ENCODE measurements at places on chromosomes 6 and 20. TPM values are rescaled to one million over a fixed set of nuclear protein-coding genes. Genes with fewer than 3 reads are reported as not detected.

GRCh38 chr20:36744764-36745191, 1.1 kb downstream of the NDRG3 start:
- peak; percentile 60 for DNase-seq

- peak; percentile 73 for DNase-seq
Observed at GRCh38 chr20:47196091-47197081, 160.1 kb downstream of the ZMYND8 start.

Gene ANGPT4
- 0.44 TPM for total RNA-seq

Gene MUCL3
- not detected for total RNA-seq

Gene LINC00237
- not detected for total RNA-seq

DNA sequence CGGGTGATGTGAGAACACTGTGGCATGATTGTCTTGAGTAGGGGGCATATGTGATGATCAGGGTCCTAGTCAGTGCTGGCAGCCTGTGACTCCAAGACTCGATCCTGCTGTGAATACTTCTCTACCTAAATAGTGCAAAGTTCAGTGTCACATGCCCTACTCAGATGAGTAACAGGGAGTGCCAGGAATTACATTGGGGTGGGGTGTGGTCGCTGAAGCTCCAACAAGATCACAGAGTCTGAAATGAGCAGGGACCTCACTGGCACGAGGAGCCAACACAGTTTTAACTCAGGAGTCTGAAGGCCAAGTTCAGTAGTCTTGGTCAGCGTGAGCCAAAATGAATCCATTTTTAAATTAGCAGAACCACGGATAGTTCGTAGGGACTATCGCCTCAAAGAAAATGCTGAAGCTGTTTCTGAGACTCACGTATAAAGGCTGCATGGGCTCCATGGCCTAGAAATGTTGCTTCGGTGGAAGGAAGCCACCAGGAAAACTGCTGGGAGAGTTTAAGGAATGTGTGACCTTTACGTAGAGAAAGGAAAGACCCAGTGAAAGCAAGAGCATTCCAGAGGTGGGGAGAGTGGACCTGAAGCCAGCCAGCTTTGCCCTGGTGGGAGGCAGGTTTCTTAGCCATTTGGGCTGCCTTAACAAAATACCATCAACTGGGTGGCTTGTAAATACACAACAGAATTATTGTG, 72.2 kb downstream of the RPP40 start:
- DNase-seq, result no peak

GRCh38 chr6:71011871-71012371, 55.1 kb upstream of the B3GAT2 start:
- no peak for DNase-seq

DNA sequence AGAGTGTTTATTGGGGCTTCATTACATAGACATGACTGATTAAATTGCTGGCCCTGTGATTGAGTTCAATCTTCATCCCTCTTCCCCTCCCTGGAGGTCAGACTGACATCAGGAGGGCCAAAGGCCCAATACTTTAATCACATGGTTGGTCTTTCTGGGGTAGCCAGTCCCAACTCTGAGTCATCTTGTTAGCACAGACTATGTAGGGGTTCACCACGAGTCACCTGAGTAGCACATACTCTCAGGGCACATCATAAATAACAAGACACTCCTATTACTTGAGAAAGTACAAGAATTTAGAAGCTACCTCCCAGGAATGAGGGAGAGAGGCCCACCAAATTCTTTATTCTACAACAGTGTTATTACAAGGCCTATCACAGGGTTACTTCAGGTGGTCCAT, 11.3 kb downstream of the GINS1 start:
- DNase-seq, result no peak

DNA sequence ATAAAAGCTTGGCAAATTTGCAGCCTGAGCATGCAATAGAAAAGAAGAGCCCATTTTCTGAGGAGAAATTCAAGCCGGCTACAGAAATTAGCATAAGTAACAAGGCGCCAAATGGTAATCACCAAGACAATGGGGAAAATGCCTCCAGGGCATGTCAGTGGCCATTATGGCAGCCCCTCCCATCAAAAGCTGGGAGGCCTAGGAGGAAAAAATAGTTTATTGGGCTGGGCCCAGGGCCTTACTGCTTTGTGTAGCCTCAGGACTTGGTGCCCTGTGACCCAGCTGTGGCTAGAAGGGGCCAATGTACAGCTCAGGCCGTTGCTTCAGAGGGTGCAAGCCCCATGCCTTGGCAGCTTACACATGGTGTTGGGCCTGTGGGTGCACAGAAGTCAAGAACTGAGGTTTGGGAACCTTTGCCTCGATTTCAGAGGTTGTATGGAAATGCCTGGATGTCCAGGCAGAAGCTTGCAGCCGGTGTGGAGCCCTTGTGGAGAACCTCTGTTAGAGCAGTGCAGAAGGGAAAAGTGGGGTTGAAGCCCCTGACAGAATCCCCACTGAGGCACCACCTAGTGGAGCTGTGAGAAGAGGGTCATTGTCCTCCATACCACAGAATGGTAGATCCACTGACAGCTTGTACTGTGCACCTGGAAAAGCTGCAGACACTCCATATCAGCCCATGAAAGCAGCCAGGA, 328.5 kb upstream of the MAP3K7 start:
- DNase-seq, result no peak

DNA sequence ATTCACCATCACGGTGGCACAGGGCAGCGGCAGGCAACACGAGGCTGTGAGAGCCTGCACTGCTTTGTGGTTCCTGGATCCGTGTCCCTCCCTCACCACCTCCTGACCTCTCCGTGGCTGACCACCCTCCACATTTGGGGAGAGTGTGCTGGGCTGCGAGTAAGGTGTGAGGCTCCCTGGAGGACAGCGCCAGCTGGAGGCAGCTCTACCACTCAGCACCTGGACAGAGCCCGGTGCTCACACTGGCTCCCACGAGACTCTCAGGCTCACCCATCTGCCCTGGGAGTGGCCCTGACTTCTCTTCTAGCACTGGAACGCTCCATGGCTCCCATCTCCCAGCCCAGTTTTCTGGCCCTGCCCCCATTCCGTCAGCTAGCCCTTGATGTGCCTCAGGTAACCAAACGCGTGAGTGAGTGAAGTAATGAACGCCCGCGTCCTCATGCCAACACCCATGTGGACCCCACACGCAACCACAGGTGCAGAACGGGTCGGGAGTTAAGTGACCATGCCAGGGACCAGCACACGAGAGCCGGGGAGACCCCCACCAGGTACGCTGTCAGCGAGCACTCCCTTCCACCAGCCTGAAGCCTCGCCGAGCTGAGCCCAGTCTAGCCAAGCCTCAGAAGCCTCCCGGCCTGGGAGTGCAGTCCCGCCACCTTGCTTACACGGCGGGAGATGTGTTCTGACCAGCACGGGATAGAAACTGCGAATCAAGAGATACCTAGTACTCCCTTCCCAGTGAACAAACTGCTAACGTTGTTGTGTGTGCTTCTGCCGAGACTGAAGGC, 137.2 kb downstream of the WDR27 start:
- no peak for DNase-seq

- peak; percentile 82 for DNase-seq
Observed at GRCh38 chr6:134175532-134176263, 123.3 kb upstream of the SLC2A12 start.

- no peak for DNase-seq
Observed at GRCh38 chr20:46709055-46709458, 392 bp upstream of the SLC2A10 start.

- no peak for DNase-seq
Observed at GRCh38 chr6:118661831-118662230, 10.4 kb upstream of the CEP85L start.

DNA sequence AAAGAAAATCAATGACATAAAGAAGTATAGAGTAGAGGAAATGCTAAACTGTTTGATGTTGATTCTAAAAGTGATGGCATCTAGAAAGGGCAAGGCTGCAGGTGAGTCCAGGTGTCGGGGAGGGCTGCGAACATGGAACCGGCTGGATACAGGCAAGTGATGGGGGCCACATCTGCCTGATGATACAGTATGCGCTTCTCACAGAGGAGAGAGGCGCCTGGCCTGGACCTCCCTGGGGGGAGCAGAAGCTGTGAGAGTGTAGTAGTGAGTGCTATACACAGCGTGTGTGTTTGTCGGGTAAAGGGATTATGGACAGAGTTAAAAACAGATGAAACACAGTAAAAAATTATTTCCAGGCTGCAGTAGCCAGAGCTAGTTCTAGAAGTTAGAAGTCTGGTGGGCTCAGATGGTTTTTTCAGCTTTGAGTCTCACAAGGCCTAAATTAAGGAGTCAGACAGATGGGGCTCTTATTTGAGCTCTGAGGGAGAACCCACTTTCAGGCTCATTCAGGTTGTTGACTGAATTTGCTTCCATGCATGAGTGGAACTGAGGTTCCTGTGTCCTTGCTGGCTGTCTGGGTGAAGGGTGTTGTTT, 195.8 kb upstream of the ARG1 start:
- no peak for DNase-seq

- DNase-seq, result no peak
Observed at GRCh38 chr6:145551164-145551563, 184.2 kb downstream of the EPM2A start.

Gene ISM1
- total RNA-seq, result 0.75 TPM

Gene MYB
- total RNA-seq, result not detected

Data from heart right ventricle (tissue), 16 donors.